Body of pancreas (tissue), 4 donors: ENCODE measurements at places on chromosomes 1 and 21. TPM values are rescaled to one million over a fixed set of nuclear protein-coding genes. Genes with fewer than 3 reads are reported as not detected.

The CAP1 gene
- 66.3 TPM for total RNA-seq

The ESRRG gene
- 18.7 TPM for total RNA-seq

The HES4 gene
- total RNA-seq = 44.1 TPM

- no peak for DNase-seq
- H3K36me3 ChIP-seq = no peaks in the 10 kb centered on the region
- H3K27ac ChIP-seq = no peak overlapping the region
- H3K4me1 ChIP-seq = peaks cover 17% of the 10 kb centered on the region
- H3K27me3 ChIP-seq = no peaks in the 10 kb centered on the region
Measured at GRCh38 chr1:65759516-65759915, 33.2 kb upstream of the PDE4B start.

GRCh38 chr1:75472089-75472970 is 138.6 kb downstream of the SLC44A5 start:
- H3K36me3 ChIP-seq = no peaks in the 10 kb centered on the region
- H3K27ac ChIP-seq = no peak overlapping the region
- no peak for DNase-seq
- H3K4me3 ChIP-seq = no peak overlapping the region

DNA sequence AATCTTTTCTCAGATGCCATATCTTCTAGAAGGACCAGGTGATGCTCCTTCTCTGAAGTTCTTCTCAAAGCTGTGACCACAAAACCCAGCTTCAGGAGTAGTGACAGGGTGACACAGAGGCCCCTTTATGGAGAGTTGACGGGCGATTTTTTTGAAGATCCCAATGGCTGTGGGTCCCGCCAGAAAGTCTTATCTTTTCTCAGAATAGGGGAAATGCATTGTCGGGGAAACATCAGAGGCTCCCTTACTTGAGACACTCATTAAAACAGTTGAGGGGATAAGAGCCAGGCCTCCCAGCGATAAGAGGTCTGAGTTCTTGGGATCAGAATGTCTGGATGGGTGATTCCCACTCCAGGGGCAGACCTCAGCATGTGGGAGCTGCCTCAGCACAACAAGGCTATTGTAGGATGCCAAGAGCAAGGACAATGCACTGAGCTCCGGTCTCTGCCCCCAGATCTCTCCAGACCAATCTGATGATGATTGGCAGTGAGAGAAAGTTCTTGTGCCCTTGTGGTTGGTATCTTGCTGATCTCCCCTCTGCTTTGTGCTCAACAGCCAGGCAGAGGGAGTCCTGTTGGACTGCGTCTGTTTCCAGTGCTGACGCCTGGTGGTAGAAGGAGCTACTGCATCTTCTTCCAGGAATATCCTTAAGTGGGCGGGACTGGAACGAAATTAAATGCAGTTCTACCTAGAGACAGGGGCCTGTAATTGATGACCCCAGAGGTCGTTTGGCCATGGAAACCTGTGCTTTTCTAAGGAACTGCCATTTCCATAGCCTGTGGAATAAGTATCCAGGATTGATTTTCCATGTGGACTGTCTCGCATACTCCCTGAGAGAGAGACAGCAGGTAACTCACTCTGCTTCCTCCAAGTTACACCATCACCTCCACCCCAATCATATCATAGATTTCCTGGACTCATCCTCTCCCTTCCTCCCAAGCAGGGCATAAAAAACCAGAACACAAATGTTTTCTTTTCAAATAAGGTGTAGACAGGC is 6.8 kb upstream of the ACKR1 start:
- DNase-seq = peak; percentile 76
- no peaks in the 10 kb centered on the region for H3K36me3 ChIP-seq
- H3K27ac ChIP-seq = no peak overlapping the region
- no peaks in the 10 kb centered on the region for H3K27me3 ChIP-seq

GRCh38 chr1:215192306-215192705 is 109.8 kb downstream of the KCNK2 start:
- H3K4me3 ChIP-seq = no peak overlapping the region
- DNase-seq = no peak
- no peaks in the 10 kb centered on the region for H3K27me3 ChIP-seq
- no peaks in the 10 kb centered on the region for H3K36me3 ChIP-seq
- no peak overlapping the region for H3K27ac ChIP-seq

DNA sequence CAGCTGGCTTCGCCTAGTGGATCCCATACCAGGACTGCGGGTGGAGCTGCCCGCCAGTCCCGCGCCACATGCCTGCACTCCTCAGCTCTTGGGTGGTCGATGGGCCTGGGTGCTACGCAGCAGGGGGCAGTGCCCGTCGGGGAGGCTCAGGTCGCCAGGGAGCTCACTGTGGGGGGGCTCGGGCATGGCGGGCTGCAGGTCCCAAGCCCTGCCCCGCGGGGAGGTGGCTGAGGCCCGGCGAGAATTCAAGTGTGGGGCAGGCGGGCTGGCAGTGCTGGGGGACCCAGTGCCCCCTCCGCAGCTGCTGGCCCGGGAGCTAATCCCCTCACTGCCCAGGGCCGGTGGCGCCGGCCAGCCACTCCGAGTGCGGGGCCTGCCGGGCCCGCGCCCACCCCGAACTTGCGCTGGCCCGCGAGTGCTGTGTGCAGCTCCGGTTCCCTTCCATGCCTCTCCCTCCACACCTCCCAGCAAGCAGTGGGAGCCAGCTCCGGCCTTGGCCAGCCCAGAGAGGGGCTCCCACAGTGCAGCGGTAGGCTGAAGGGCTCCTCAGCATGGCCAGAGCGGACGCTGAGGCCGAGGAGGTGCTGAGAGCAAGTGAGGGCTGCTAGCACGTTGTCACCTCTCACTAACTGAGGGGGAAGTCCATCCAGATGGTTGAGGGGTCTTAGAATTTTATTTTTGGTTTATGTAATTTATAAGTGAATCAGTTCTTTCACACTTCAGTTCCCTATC is 85.2 kb upstream of the HMCN1 start:
- no peak overlapping the region for H3K4me3 ChIP-seq
- no peak for DNase-seq
- peaks cover 31% of the 10 kb centered on the region for H3K4me1 ChIP-seq
- no peaks in the 10 kb centered on the region for H3K36me3 ChIP-seq

GRCh38 chr1:51733793-51734522 is 117.1 kb downstream of the OSBPL9 start:
- H3K4me1 ChIP-seq = peaks cover 85% of the 10 kb centered on the region
- H3K4me3 ChIP-seq = no peak overlapping the region
- no peak for DNase-seq
- no peaks in the 10 kb centered on the region for H3K36me3 ChIP-seq
